NCI-H524 (cell line): ENCODE measurements at places on chromosomes 2 and 18.

GRCh38 chr2:53315149-53315548, 452.5 kb upstream of the CHAC2 start:
- no peak for DNase-seq

DNA sequence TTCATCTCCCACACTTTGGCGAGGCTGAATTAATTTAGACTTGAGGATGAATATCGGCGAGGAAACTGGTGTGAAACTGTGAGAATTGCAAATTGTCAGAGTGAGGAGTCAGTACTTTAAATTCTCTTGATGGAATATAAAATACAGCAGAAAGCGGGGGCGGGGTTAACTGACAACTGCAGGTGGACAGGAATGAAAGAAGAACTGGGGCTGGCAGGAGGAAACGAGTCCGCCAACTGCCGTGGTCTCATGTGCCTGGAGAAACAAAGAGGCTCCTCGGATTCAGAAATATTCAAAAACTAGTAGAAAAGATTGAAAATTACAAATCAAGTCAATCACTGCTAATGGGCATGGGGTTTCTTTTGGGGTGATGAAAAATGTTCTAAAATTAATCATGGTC, 44.3 kb downstream of the MOGAT1 start:
- DNase-seq: no peak

- no peak for DNase-seq
These were observed 62.7 kb upstream of the CD302 start for GRCh38 chr2:159860581-159861310.

DNA sequence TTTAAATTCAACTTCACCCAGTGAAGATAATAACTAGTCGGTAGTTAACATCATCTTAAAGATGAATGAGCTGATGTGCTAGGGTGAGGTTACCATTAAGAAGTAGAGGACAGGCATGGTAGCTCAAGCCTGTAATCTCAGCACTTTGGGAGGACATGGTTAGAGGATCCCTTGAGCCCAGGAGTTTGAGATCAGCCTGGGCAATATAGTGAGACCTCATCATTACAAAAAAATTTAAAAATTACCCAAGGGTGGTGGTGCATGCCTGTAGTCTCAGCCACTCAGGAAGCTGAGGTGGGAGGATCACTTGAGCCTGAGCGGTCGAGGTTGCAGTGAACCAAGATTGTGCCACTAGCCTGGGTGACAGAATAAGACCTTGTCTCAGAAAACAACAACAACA, 4.7 kb downstream of the GALNT5 start:
- no peak for DNase-seq

DNA sequence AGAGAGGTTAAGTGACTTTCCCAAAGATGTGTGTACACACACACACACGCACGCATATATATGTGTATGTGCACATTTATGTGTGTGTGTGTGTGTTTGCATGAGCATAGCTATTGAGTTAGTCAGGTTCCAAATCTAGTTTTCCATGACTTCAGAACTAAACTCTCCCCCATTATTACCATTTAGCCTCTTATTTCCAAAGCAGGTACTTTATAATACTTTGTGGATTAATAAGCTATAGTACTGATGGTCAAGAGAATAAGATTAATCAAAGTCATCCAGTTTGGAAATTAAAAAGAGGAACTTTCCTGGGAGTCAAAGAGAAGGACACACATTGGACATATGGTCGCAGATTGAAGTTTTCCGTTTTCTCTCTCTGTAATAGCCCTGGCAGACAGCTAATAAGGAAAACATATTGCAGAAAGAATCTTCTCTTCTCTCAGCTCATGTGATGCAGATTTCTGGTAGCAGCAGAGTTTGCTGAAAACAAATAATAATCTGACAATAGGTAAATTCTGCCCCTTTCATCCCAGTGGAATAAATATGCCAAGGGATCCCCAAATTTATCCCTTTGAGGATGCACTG, 410.9 kb upstream of the TCF4 start:
- peak; percentile 33 for DNase-seq
